RWPE2 (cell line): ENCODE measurements at places on chromosomes 4 and X.

GRCh38 chrX:25523574-25524540, 508.1 kb upstream of the ARX start:
- H3K4me3 ChIP-seq, result no peak overlapping the region
- no peak for DNase-seq
- no peaks in the 10 kb centered on the region for H3K4me1 ChIP-seq
- H3K36me3 ChIP-seq, result no peaks in the 10 kb centered on the region
- no peak overlapping the region for H3K27ac ChIP-seq
- no peaks in the 10 kb centered on the region for H3K27me3 ChIP-seq

GRCh38 chr4:3440011-3440410, 1.8 kb upstream of the HGFAC start:
- H3K4me1 ChIP-seq, result peaks cover 28% of the 10 kb centered on the region
- H3K27ac ChIP-seq, result peak overlapping the region; percentile 28
- H3K4me3 ChIP-seq, result no peak overlapping the region
- no peak for DNase-seq
- no peaks in the 10 kb centered on the region for H3K36me3 ChIP-seq

- H3K27ac ChIP-seq, result no peak overlapping the region
- no peaks in the 10 kb centered on the region for H3K27me3 ChIP-seq
- H3K4me1 ChIP-seq, result no peaks in the 10 kb centered on the region
- H3K4me3 ChIP-seq, result no peak overlapping the region
These were observed 34.8 kb upstream of the RAP1GDS1 start for GRCh38 chr4:98226396-98226795.

DNA sequence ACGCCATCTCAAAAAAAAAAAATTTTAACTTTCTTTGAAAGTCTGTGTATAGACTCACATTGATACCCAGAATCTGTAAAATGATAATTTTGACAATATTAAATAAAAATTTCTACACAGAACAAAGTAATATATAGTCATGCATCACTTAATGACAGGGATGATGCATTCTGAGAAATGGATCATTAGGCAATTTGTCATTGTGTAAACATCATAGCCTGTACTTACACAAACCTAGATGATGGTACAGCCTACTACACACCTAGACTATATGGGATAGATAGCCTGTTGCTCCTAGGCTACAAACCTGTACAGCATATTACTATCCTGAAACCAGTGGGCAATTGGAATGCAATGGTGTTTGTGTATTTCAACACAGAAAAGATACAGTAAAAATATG, 107.7 kb downstream of the BLTP1 start:
- H3K4me1 ChIP-seq, result no peaks in the 10 kb centered on the region
- H3K27ac ChIP-seq, result no peak overlapping the region
- no peaks in the 10 kb centered on the region for H3K27me3 ChIP-seq
- peaks cover 71% of the 10 kb centered on the region for H3K36me3 ChIP-seq
- DNase-seq, result no peak
- H3K4me3 ChIP-seq, result no peak overlapping the region

DNA sequence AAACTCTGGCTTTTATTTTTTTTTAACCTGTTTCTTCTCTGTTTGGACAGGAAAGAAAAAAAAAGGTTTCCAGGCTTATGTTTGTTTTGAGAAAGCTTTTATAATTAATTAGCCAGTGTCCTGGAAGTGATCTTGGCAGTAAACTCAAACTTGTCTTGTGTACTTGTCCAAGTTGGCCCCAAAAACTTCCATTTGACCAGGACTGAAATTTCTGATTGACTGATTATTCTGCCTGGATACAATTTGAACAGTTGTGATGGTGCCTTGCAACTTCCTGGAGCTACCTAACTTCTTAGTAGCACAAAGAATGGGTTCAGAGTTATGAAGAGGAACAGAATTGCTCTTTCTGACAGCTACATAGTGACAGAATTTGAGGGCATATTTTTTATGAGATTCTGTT, 62.0 kb downstream of the SLC4A4 start:
- no peak for DNase-seq
- H3K27me3 ChIP-seq, result no peaks in the 10 kb centered on the region
- no peak overlapping the region for H3K27ac ChIP-seq
- no peaks in the 10 kb centered on the region for H3K36me3 ChIP-seq
- no peak overlapping the region for H3K4me3 ChIP-seq
- no peaks in the 10 kb centered on the region for H3K4me1 ChIP-seq

GRCh38 chrX:53918702-53919101, 125.6 kb downstream of the PHF8 start:
- no peak overlapping the region for H3K4me3 ChIP-seq
- no peak for DNase-seq
- no peaks in the 10 kb centered on the region for H3K27me3 ChIP-seq
- no peaks in the 10 kb centered on the region for H3K4me1 ChIP-seq

- no peaks in the 10 kb centered on the region for H3K36me3 ChIP-seq
- DNase-seq, result no peak
- no peak overlapping the region for H3K4me3 ChIP-seq
- peaks cover 10% of the 10 kb centered on the region for H3K4me1 ChIP-seq
- no peak overlapping the region for H3K27ac ChIP-seq
These were observed 49.5 kb downstream of the HS6ST2 start for GRCh38 chrX:132908891-132909290.

- peak; percentile 97 for DNase-seq
- peaks cover 69% of the 10 kb centered on the region for H3K4me1 ChIP-seq
- no peaks in the 10 kb centered on the region for H3K27me3 ChIP-seq
- no peak overlapping the region for H3K4me3 ChIP-seq
- H3K36me3 ChIP-seq, result peaks cover 71% of the 10 kb centered on the region
These were observed 9.8 kb downstream of the EREG start for GRCh38 chr4:74374561-74375327.

- no peak overlapping the region for H3K4me3 ChIP-seq
- DNase-seq, result no peak
- no peaks in the 10 kb centered on the region for H3K27me3 ChIP-seq
- H3K27ac ChIP-seq, result no peak overlapping the region
- H3K4me1 ChIP-seq, result no peaks in the 10 kb centered on the region
These were observed 275.5 kb downstream of the PPARGC1A start for GRCh38 chr4:23614284-23614892.

GRCh38 chr4:159722052-159722451, 619.2 kb downstream of the RAPGEF2 start:
- H3K36me3 ChIP-seq, result no peaks in the 10 kb centered on the region
- DNase-seq, result no peak
- H3K27ac ChIP-seq, result no peak overlapping the region
- H3K4me1 ChIP-seq, result no peaks in the 10 kb centered on the region
- H3K4me3 ChIP-seq, result no peak overlapping the region
- H3K27me3 ChIP-seq, result no peaks in the 10 kb centered on the region

GRCh38 chr4:5383191-5383980, 325.0 kb downstream of the EVC2 start:
- no peaks in the 10 kb centered on the region for H3K36me3 ChIP-seq
- H3K27me3 ChIP-seq, result no peaks in the 10 kb centered on the region
- no peak overlapping the region for H3K4me3 ChIP-seq
- DNase-seq, result no peak

GRCh38 chr4:118410138-118410537, 57.3 kb upstream of the PRSS12 start:
- H3K27me3 ChIP-seq, result no peaks in the 10 kb centered on the region
- no peak overlapping the region for H3K27ac ChIP-seq
- peaks cover 4% of the 10 kb centered on the region for H3K4me1 ChIP-seq
- no peak overlapping the region for H3K4me3 ChIP-seq
- DNase-seq, result no peak

- no peak for DNase-seq
- no peak overlapping the region for H3K27ac ChIP-seq
- H3K4me1 ChIP-seq, result no peaks in the 10 kb centered on the region
These were observed 54.1 kb downstream of the PHKA2 start for GRCh38 chrX:18929775-18930174.

DNA sequence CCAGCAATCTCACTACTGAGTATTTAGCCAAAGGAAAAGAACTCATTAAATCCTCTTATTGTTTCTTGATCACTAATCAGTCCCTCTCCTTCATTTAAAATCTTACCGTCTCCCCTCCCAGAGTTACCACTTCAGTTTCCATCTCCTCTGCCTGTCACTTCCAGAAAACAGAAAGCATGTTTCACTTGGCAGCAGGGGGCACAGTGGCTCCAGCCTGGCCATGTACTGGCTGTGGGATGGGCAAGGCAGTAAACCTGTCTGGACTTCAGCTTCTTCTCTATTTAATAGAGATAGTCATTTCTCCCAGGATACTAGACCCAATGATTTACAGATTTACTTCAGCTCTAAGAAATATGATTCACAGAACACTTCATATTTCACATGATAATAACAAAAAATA, 63.2 kb downstream of the CD40LG start:
- H3K27ac ChIP-seq, result no peak overlapping the region
- DNase-seq, result no peak
- no peaks in the 10 kb centered on the region for H3K36me3 ChIP-seq
- no peaks in the 10 kb centered on the region for H3K27me3 ChIP-seq

- H3K27ac ChIP-seq, result no peak overlapping the region
- no peaks in the 10 kb centered on the region for H3K36me3 ChIP-seq
- no peaks in the 10 kb centered on the region for H3K4me1 ChIP-seq
- H3K27me3 ChIP-seq, result no peaks in the 10 kb centered on the region
- no peak for DNase-seq
- H3K4me3 ChIP-seq, result no peak overlapping the region
These were observed 32.3 kb downstream of the MCUB start for GRCh38 chr4:109592367-109592766.

GRCh38 chr4:6770581-6771228, 11.8 kb upstream of the KIAA0232 start:
- H3K27ac ChIP-seq, result no peak overlapping the region
- H3K4me3 ChIP-seq, result no peak overlapping the region
- no peaks in the 10 kb centered on the region for H3K36me3 ChIP-seq
- H3K4me1 ChIP-seq, result peaks cover 3% of the 10 kb centered on the region

- DNase-seq, result no peak
- no peak overlapping the region for H3K27ac ChIP-seq
- H3K27me3 ChIP-seq, result no peaks in the 10 kb centered on the region
- H3K36me3 ChIP-seq, result no peaks in the 10 kb centered on the region
- no peaks in the 10 kb centered on the region for H3K4me1 ChIP-seq
These were observed 16.7 kb upstream of the PSAPL1 start for GRCh38 chr4:7451434-7451789.

GRCh38 chrX:121902463-121902862, 855.1 kb downstream of the GLUD2 start:
- no peak overlapping the region for H3K4me3 ChIP-seq
- H3K27me3 ChIP-seq, result no peaks in the 10 kb centered on the region
- H3K4me1 ChIP-seq, result no peaks in the 10 kb centered on the region
- DNase-seq, result no peak

GRCh38 chr4:80199004-80199560, 1.8 kb downstream of the PRDM8 start:
- H3K36me3 ChIP-seq, result no peaks in the 10 kb centered on the region
- no peak overlapping the region for H3K4me3 ChIP-seq
- no peak for DNase-seq
- no peak overlapping the region for H3K27ac ChIP-seq
- peaks cover 12% of the 10 kb centered on the region for H3K27me3 ChIP-seq

DNA sequence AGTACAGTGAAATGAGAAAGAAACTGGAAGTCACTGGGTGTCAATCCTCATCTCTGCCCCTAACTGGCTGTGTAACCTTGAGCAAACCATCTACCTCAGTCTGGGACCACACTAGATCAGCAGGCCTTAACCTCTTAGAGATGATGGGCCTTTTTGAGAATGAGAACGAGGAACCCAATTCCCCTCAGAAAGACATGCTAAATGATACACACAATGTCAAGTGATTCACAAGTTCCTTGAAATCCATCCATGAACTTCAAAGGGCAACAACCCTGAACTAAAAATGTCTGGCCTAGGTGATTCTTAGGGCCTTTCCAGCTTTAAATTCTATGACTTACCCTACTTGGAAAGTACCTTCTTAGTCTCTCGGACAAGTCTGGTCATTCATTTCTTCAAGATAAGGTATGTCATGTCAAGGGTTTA, 47.4 kb downstream of the ACSL4 start:
- no peak for DNase-seq
- no peaks in the 10 kb centered on the region for H3K4me1 ChIP-seq
- H3K27ac ChIP-seq, result no peak overlapping the region
- peaks cover 36% of the 10 kb centered on the region for H3K36me3 ChIP-seq
- H3K4me3 ChIP-seq, result no peak overlapping the region

DNA sequence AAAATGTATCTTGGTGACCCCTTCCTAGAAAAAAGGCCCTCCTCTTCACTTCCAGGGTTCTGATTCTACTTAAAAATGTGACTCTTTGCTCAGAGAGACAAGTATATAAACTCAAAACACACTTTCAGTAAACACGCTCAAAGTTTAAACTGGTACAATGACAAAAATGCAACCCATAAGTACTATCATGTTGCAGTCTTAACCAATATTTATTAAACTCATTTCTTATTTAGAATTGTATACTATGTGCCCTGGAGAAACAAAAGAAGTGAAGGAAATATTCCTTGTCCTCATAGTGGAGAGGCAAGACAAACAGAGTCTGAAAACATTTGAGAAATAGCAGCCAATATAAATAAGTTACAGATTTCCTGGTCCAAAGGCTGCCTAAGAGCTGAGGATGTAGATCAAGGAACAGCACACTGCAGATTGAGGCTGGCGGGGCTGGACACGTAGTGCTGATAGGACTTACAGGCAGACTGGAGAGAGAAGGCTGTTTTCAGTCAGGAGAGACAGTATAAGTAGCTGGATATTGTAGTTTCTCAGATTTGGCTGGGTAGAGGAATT, 39.1 kb upstream of the ANXA3 start:
- no peaks in the 10 kb centered on the region for H3K27me3 ChIP-seq
- no peaks in the 10 kb centered on the region for H3K4me1 ChIP-seq
- no peak overlapping the region for H3K4me3 ChIP-seq
- no peaks in the 10 kb centered on the region for H3K36me3 ChIP-seq
- no peak overlapping the region for H3K27ac ChIP-seq
- no peak for DNase-seq

DNA sequence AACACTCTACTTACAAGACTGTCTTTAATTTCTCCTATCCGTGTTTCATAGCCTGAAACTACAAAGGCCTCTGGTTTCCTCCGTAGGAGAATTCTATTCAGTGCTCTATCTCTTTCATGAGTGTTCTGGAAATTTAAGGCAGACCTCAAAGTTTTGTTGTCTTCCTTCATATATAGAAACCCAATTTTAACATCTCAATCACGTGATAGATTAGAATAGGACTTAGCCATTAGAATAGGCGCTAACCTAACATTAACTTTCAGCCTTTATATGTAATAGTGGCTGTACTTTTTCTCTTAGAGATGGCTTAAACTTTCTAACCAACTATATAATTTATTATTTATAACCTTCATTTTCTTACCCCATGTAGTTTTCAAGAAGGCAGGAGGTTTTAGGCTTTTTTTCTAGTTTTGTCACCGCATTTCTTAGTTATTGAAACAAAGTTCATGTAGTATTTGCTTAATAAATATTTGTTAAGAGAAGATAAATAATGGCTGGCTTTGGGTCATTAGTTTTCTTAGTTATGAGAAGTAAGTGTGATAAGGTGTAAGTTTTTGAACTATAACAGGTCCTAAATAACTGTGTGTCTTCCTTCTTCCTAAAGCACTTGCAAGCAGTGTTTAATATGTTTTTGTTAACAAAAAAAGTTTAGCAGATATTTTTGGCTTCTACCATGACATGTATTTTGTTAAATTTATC, 1504.6 kb upstream of the ADGRL3 start:
- H3K4me3 ChIP-seq, result no peak overlapping the region
- H3K27ac ChIP-seq, result no peak overlapping the region
- no peaks in the 10 kb centered on the region for H3K36me3 ChIP-seq
- no peaks in the 10 kb centered on the region for H3K4me1 ChIP-seq

GRCh38 chr4:39706741-39707511, 9.0 kb downstream of the UBE2K start:
- H3K4me3 ChIP-seq, result no peak overlapping the region
- H3K36me3 ChIP-seq, result peaks cover 31% of the 10 kb centered on the region
- no peak for DNase-seq
- no peaks in the 10 kb centered on the region for H3K27me3 ChIP-seq

- DNase-seq, result no peak
- H3K4me1 ChIP-seq, result no peaks in the 10 kb centered on the region
- H3K4me3 ChIP-seq, result no peak overlapping the region
- no peak overlapping the region for H3K27ac ChIP-seq
- no peaks in the 10 kb centered on the region for H3K36me3 ChIP-seq
These were observed 218.1 kb upstream of the GK2 start for GRCh38 chr4:79626101-79626500.
